Activated T-cell treated with anti-CD3 and anti-CD28 coated beads for 48 hours (primary cell): ENCODE measurements at places on chromosomes 2 and 18.
A peak's percentile ranks its signal among the peaks of the same experiment; 100 is the strongest.

- peak; percentile 35 for DNase-seq
Observed at GRCh38 chr2:136057023-136057801, 60.7 kb downstream of the CXCR4 start.

GRCh38 chr2:25709349-25709748 is 36.0 kb upstream of the DTNB start:
- DNase-seq = no peak

GRCh38 chr2:220504938-220505503 is 877.6 kb downstream of the SLC4A3 start:
- DNase-seq = no peak

- DNase-seq = no peak
Observed at GRCh38 chr18:30451981-30452380, 590.6 kb downstream of the DSC3 start.

GRCh38 chr2:73836141-73836943 is 7.6 kb downstream of the STAMBP start:
- DNase-seq = no peak

DNA sequence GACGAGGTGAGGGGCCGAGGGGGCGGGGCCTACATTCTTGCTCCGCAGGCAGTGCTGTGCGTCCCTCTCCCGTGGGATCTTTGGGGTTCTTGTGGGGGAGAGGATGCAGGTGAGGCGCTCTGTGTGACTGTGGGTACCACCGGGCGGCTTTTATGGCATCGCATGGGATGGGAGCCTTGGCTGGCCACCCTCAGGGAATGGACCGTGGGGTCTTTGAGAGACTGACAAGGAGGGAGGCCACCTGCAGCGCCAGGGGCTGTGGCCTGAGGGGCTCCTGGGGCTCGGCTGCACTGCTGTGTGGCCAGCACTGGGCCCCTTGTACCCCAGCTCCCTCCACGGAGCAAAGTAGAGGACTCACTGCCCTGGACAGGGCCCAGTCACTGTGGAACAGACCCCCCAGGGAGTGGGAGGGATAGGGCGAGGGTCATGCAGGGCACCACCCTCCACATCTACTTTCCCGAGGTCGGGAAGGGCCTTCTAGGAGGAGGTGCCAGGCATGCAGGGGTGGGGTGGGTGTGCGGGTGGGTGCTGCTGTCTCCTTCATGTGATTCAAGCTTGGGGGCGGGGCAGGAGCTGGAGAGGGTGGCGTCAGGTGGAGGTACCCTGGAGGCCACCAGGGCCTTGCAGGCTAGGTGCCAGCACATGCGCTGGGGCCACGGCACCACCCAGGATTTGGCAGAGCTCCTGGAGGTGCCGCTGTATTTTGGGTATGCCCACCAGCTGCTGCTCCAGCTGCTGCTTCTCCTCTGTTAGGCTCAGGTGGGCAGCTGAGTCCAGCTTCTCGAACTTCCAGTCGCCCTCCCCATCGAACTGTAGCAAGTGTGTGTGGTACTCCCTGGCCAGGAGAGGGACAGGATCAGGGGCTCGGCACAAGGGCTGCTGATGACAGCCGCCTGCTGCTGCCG is 1072.4 kb downstream of the RPIA start:
- DNase-seq = no peak

GRCh38 chr18:31380912-31381311 is 4.3 kb downstream of the DSG4 start:
- no peak for DNase-seq

GRCh38 chr2:641872-642815 is 35.1 kb downstream of the TMEM18 start:
- DNase-seq = no peak
